ENCODE measurements at places on chromosomes 1 and 21.
A peak's percentile ranks its signal among the peaks of the same experiment; 100 is the strongest.

DNA sequence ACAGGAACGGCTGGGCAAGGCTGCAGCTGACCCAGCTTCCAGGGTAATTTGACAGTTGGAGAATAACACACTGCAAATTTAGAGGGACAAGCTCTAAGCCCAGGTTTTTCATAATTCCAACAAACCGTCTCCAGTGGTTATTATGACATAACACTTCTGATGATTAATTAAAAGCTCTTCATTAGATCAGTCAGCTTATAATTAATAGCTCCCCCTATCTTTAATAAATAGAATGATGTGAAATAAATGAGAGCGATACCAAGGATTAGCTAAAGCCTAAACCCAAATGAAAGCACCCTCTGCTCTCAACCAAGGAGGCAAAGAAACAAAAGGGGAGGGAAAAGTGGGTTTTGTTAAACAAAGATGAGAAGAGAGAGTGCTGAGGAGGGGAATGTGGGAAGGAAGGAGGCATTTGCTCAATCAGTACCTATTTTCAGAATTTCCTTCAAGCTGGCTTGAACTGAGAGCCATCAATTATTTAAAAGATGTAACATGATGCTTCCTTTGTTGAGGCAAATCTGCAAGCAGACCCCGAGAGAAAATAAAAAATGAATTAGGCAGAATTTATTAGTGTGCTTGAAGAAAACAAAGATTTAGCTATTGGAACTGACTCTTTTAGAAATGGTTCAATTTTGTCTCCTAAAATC is 221.8 kb upstream of the ESRRG start:
- DNase-seq, result no peak

DNA sequence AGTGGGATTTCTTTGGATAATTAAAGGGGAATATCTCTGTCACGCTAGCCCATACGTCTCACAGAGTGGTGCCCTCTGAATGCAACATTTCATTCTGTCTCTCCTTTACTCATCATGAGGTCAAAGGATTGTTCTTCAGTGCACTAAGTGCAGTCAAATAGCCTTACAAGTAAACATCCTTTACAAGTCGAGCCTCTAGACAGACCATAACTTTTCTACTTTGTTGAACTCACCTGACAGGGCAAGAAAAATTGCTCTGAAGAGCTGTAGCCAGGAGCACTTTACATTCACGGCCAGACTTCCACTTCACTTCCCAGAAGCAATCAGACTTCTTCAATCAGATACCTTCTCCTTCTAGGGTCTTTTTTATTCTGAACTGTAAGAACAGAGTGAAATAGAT is 768.0 kb upstream of the TMPRSS15 start:
- DNase-seq, result no peak

GRCh38 chr21:26849428-26850115 is 4.4 kb upstream of the ADAMTS1 start:
- DNase-seq, result no peak

DNA sequence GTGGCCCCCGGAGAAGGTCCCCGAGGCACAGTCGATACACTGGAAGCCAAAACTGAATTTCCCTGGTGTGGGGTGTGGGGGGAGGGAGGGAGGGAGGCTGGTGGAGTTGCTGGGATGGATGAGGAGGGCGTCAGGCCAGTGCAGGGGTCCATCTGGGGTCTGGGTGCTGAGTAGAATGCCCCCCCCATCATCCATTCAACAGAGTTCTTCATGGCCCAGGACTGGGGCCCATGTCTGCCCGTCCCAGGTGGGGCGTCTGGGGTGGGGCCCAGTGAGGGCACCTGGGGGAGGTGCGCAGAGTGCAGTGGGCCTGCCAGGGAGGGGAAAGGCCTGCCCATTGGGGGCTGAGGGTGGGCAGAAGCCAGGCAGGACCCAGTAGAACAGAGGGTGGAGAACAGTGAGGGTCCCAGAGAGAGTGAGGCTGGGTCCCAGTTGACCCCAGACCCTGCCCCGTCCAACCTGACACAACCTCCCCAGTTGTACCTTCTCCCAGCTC is 1.9 kb downstream of the TNFRSF18 start:
- no peak for DNase-seq

DNA sequence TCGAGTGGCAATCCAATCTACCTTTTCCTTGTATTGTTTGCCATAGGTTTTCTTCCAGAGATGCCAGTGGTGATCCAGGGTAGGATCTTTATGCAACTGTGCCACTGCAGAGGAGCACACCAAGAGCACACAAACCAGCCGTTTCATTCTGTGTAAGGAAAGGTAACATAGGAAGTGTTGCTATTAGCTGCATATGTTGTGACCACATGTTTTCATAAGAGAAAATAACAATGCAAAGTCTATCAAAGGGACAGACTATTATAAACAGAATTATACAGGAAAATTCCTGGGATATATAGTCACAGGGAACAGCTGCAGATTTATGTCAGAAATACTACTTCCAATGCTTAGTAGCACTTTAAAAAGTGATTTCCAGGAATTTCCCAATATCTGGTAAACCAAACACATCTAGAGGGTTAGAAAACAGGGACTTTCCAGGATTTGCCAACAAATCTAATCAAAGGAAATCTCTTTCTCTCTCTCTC is 919 bp downstream of the CTSS start:
- DNase-seq, result no peak

- DNase-seq, result no peak
Measured at GRCh38 chr1:168079761-168080160, 57.0 kb downstream of the GPR161 start.

GRCh38 chr1:8586438-8586837 is 231.0 kb downstream of the RERE start:
- no peak for DNase-seq

DNA sequence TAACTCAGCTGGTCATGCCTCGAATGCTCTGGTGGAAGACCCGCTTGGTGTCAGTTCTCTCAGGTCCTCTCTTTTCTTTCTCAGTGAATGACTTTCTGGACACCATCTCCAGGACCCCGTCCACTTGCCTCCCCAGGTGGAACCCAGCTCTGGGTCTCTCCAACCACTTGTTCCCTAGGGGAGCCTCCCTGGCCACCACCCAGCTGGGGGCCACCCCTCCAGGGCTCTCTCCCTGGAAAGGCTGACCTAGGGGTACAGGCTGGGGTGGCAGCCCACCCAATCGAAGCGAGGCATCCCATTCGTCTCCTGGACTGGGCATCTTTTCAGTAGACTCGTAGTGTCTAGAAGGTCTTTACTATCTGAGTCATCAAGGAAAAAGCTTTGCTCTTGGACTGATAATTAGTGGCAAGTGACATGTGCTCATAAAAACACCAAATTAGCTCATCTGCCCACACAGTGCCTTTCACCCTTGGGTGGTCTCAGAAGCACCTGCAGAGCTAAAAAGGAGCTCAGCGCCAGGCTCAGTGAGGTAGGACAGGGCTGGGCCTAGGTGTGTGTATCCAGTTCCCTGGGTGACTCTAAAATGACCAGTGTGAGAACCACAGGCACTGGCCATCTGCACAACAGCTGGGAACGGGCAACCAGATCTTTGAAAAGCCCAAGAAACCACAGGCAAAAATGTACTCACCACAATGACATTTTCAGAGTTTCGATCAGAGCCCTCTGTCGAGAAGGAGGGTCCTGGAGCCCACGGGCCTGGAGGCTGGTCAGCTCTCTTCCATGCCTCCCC is 2.4 kb upstream of the PDXK start:
- no peak for DNase-seq

DNA sequence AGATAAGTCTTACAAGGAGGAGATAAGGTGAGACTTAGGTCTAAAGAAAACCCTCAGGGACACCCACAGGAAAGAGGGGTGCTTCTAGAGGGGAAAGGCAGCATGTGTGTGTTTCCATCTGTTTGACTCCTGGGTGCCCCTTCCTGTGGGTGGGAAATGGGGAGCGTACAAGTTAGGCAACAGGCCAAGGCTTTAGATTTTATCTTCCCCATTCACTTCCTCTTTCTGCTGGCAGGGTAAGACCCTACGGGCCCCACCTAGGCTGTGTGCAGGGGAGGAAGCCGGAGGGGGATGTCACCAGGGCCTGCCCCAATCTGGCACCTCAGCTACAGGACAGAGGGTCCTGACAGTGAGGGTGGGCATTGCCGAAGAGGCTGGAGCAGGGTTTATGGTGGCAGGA is 2.5 kb upstream of the OLIG1 start:
- no peak for DNase-seq

- DNase-seq, result no peak
Measured at GRCh38 chr21:31912501-31912900, 39.7 kb downstream of the HUNK start.

DNA sequence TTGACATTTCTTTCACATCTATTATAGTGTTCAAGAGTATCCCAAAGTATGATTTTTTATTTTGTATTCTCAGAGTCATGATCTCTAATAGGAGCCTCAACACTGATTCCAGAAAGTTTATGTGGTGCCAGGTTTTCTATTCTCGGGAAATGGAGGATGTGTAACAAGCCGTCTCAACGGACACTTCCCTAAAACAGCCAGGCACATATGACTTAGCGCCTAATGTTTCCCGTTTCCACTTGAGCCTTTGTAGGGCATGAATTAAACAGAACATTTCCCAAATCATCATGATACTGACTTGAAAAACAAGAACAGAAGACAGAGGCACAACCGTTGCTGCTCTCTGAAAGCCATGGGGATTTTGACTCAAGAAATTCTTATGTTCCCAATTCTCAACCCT is 8.0 kb downstream of the CYYR1 start:
- DNase-seq, result no peak

DNA sequence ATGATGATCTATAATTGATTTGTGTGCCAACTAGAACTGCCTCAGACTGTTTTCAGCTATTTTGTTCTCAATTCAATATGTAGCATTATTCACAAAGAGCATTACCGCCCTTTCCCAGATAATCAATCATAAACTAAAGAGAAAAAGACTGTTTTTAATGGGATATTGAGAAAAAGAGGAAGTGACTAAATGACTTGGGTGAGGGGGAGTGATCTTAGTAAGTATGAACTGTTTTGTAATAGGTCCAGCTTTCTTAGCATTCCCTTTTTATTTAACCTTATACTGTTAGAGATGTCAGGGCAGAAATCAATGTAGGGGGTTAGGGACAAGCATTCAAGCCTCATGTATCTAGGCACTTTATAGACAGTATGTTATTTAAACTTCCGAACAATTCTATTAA is 157.8 kb upstream of the DPYD start:
- no peak for DNase-seq

- DNase-seq, result no peak
Measured at GRCh38 chr1:100613817-100614559, 76.0 kb downstream of the GPR88 start.

GRCh38 chr1:67580691-67581403 is 104.2 kb upstream of the GADD45A start:
- DNase-seq, result no peak

DNA sequence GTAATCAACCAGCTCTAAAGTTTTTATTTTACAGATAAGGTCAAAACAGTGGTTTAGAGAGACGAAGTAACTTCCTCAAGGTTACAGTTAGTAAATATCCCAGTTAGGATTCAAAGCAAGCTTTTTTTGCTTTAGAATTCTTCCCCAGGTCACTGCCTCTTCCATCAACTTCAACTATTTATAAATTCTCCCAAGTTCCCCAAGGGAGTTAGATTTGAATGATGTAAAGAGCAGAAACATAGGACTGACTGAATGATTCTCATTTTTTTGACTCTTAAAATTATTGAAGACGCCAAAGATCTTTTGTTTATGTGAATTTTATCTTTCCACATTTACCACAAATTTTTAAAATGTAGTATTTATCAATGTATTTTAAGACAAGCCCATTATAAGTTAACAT is 4.1 kb downstream of the POGZ start:
- DNase-seq, result no peak

DNA sequence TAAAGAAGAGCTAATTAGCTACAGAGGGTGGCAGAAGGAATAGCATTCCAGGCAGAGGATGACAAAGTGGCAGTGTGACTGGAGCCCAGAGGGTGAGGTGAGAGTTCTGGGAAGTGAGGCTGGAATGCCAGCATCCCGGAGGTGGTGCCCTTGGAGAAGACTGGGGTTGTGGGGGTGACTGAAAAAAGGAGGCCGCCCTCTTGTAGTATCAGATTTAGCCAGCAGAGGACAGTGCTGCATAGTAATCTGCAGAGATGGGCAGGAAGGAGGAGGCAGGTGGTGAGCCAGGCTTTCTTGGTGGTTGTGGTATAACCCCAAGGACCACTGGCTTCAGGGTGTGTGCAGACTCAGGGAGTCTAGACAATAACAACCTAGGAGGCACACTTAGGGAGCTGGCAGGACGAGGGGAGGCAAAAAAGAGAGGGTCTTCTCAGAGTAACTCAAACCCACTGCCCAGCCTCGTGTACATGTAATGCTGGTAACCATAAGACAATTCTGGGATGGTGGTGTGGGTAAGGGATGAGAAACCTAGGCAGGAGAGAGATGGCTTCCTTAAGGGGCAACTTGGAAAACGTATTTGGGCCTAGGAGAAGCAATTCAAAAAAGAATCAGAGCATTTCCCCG is 30.5 kb downstream of the MROH7 start:
- peak; percentile 52 for DNase-seq

- no peak for DNase-seq
Measured at GRCh38 chr1:208098773-208099172, 145.4 kb downstream of the PLXNA2 start.

- DNase-seq, result no peak
Measured at GRCh38 chr1:164638492-164639202, 79.7 kb downstream of the PBX1 start.
